ENCODE measurements at places on chromosomes 5 and 9.

DNA sequence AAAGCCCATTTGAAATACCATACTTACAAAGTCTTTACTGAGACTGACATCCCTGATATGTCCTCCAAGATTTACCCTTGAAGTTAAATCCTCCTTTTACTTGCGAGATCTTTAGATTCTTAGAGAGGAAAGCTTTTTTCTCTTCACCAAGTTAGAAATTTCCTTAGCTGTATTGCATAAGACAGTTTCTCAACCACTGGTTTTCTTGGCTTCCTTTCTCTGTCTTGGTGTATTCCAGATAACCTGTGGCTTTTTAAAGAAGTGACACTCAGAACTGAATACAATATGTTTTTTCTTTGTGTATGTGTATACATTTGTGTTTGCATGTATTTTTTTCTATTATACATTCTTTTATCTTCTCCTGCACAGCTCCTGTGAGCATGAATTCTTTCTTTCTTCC is 65.0 kb downstream of the SNCAIP start:
- DNase-seq: no peak

- DNase-seq: no peak
These were observed 273.7 kb downstream of the SYK start for GRCh38 chr9:91075279-91075678.

DNA sequence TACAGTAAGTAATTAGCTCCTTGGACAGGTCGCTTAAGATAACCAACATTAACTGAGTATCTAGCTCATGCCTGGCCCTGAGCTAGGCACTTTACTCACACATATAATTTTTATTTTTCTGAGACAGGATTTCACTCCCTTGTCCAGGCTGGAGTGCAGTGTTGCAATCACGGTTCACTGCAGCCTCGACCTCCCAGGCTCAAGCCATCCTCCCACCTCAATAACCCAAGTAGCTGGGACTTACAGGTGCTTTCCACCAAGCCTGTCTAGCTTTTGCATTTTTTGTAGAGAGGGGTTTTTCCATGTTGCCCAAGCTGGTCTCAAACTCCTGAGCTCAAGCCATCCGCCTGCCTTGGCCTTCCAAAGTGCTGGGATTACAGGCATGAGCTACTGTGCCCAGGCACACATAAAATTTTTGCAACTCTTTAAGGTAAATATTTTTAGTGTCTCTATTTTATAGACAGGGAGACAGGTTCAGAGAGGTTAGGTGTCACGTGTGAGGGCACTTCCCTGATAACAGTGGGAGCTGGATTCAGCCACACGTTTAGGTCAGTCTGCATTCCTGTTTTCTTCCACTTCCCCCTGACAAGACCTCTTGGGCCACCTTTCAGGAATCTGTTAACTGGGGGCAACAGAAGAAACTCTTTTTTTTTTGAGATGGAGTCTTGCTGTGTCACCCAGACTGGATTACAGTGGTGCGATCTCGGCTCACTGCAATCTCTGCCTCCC is 18.2 kb downstream of the HBEGF start:
- DNase-seq: no peak

DNA sequence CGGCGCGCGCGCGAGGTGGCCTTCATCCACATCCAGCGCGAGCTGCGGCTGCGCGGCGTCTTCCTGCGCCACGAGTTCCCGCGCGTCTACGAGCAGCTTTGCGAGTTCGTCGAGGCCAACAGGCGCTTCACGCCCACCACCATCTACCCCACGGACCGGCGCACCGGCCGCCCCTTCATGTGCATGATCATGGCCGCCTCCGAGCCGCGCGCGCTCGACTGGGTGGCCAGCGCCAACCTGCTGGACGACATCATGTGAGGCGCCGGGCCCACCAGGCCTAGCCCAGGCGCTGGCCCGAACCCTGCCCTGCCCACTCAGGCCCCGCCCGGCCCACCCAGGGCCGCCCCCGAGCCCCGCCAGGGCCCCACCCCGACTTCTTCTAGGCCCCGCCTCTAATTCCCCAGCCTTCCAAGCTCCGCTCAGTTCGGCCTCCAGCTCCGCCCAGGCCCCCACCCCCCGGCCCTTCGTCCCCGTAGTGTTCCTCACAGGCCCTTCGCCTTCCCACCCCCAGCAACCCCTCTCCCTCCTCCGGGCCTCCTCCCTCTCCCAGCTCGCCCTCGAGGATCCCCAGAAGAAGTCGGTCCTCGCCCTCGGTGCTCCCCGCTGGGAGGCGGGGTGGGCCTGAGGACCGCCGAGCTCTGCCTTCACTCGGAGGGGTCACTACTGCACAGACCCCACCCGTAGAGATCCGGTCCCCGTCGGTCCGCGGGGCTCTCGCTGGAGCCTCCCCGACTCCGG is 2.0 kb upstream of the PHPT1 start:
- no peak for DNase-seq

GRCh38 chr5:167012123-167013034 is 1279.1 kb upstream of the WWC1 start:
- DNase-seq: no peak

GRCh38 chr5:96023518-96023917 is 61.9 kb upstream of the ELL2 start:
- no peak for DNase-seq

DNA sequence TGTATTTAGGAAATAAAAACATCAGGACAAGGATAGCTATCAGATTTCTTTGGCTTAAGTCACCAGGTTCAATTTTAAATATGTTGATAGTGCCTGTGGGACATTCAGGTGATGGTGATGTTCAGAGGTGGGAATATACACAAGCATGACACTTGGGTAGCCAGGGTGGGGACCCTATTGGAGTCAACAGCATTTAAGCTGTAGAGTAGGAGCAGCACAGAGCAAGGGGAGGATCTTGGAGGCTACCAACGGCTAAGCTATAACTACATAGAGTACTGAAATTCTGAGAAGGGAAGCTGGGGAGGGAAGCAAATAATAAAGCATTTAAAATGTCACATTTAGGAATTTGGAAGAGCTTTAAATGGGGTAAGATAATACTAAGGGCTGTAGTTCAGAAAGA is 177.7 kb downstream of the CPLANE1 start:
- no peak for DNase-seq

- DNase-seq: no peak
These were observed 8.6 kb downstream of the NINJ1 start for GRCh38 chr9:93125331-93125894.

- DNase-seq: no peak
These were observed 46.7 kb upstream of the CDKN2AIPNL start for GRCh38 chr5:134458234-134459009.

- DNase-seq: no peak
These were observed 55.5 kb upstream of the STC2 start for GRCh38 chr5:173383711-173384110.

DNA sequence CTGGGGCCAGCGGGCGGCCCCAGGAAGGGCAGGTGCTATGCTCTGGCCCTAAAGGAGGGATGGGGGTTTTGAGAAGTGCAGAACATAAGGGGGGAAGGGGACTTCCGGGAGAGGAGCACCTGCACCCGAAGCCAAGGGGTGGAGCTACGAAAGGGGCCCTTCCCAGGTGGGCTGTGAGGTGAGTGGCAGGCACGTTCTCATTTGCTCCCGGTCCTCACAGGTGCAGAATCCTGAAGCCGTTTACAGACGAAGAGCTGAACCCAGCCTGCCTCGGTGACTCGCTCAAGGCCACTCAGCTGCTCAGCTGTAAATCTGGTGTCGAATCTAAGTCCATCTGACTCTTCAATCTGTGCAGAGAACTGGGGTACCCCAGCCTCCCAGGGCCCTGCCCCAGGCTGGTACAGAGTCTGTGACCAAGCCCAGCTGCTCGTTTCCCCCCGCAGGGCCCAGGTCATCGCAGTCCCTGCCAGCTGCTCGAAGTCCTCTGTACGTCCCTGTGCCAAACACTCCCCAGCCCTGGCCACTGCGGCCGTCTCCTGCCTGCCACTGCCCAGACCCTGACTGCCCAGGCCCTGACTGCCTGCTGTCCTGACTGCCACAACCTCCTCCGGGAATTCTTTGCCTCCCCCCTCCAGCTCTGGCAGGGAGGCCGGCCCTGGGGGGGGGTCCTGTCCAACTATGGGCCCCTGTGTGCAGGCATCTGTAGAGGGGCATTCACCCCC is 53.8 kb upstream of the RXRA start:
- no peak for DNase-seq

DNA sequence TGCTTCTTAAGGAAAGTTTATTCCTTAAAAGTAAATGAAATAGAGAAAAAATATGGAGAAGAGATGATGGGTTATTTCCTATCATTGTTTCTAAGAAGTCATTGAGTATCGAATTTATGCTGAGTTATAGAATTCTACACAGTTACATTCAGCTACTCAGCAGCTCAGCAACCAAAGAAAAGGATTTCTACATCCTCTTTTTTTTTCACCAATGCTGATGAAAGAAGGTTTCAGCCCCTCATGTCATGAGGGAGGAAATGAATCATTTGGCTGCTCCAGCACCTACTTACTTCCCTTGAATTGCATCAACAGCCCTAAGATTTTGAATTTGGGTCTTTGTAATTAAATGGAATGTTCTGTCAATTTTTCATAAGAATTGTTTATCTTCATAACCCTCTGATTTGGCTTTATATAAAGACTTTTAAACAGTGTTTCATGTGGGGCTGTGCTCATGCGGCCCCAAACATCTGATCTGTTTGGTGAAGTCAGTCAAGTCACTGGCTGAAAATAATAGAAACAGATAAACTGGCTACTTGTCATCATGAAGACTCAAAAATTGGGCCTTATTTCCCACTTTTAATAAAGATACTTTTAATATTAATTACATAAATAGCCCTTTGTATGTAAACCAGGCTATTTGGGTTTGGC is 18.5 kb upstream of the SNX2 start:
- DNase-seq: no peak

- no peak for DNase-seq
These were observed 1058.7 kb upstream of the WWC1 start for GRCh38 chr5:167232675-167233311.
